ENCODE measurements at places on chromosomes 12 and 14.

DNA sequence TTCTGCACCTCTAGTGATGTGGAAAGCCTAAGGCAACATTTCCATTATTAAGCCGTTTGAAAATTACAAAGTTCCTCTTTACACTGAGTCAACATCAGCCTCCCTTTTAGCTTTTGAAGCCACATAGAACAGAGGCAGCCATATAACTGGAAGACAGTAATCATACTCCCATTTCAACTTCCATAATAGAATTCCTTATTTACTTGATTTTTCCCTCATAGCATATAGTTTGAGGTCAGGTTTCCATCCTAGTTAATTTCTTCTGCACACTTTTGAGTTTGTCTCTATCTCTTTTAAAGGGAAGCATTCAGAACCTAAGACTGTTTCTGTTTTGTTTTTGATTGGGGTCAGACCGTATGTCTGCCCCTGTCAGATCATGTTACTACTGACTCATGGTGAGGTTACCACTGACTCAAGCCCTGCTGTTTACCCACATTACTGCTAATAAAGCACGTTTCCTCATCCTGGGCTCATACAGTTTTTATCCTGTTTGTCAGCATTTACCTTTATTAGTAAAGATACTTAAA lies 161.0 kb downstream of the SLC38A4 start:
- DNase-seq = peak; percentile 85

DNA sequence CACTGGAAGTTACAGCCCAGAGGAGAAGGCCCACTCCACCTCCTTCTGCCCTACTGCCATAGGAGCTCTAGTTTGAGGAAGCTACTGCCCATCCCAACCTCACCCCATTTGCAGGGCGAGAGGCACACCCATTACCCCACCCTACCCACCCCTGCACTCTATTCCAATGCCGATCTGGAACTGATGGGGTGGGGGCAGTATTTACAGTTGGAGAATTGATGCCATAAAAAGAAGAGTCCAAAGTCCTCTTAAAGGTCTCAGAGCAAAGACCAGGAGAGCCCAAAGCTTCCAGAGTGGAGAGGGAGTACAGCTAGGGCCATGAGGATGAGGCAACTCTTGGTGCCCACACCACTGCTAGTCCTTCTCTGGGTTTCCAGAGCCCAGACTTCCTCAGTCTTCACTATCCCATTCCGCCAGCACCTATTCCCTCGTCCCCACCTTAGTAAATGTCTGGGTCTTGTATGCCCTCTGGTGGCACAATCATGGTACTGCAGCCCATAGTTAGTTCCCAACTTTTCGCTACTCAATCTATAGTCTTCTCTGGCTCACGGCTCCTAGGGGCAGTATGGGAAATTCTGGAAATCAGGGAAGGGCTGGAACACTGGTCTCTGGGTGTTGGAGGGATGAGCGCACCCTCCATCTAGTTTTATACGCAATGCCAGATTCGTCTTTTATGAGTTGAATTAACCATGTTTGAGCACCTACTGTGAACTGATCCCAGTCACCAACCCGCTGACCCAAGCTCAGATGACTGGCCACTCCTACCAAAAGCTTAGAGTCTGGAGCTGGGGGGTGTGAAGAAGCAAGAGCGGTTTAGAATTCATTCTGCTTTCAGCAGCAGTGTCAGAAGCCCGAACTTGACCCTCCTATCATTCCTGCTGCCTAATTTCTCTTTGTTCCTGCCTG lies 6.9 kb upstream of the ADCY6 start:
- DNase-seq = peak; percentile 56

- DNase-seq = no peak
These were observed 2.6 kb downstream of the DCAF4 start for GRCh38 chr14:72928872-72929271.

- no peak for DNase-seq
These were observed 118.6 kb upstream of the RTL1 start for GRCh38 chr14:101022121-101022520.

DNA sequence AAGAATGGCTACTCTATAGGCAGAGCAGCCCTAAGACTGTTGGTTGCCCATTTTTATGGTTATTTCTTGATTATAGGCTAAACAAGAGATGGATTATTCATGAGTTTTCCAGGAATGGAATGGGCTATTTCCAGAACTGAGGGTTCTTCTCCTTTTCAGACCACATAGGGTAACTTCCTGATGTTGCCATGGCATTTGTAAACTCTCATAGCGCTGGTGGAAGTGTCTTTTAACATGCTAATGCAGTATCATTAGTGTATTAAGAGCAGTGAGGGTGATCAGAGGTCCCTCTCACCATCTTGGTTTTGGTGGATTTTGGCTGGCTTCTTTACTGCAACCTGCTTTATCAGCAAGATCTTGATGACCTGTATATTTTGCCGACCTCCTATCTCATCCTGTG lies 904.6 kb upstream of the FBXO33 start:
- DNase-seq = no peak

GRCh38 chr14:58397156-58397555 lies 1.4 kb downstream of the TOMM20L start:
- DNase-seq = no peak

- no peak for DNase-seq
These were observed 56.5 kb upstream of the GZMB start for GRCh38 chr14:24690492-24690891.

DNA sequence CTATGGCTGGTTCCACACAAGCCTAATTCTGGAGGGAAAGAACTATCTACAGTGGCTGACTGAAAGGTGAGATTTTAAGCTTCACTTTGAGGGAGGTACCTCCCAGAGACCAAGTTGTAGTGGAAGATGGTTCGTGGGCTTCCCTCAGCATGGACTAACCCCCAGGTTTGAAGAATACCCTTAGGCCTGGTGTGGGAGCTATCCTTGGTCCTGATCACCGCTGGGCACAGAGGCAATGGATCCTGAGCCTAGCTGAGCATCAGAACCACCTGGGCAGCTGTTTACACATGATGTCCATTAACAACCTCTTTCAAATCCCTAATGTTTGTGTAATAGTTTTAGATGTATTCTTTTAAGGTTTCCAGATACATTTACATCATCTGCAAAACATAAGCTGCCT lies 10.3 kb downstream of the DAO start:
- DNase-seq = no peak

GRCh38 chr12:108328420-108328819 lies 10.7 kb downstream of the CMKLR1 start:
- DNase-seq = no peak

DNA sequence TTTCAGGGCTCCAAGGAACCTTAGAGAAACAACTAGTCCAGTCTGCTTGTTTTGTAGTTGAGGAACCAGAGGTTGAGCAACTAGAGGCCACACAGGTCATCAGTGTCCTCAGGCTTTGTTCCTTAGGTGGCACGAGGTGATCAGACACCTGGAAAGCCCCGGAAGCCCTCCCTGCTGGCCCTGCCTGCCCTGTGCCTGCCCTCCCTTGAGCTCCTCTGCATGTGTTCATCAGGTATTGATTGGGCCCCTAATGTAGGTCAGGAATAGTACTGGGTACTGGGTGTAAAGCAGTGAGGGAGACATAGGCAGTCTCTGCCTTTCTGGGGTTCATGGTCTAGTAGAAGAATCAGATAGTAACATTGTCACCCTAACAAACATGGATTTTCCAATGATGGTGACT lies 114.3 kb downstream of the TSPAN9 start:
- DNase-seq = no peak

DNA sequence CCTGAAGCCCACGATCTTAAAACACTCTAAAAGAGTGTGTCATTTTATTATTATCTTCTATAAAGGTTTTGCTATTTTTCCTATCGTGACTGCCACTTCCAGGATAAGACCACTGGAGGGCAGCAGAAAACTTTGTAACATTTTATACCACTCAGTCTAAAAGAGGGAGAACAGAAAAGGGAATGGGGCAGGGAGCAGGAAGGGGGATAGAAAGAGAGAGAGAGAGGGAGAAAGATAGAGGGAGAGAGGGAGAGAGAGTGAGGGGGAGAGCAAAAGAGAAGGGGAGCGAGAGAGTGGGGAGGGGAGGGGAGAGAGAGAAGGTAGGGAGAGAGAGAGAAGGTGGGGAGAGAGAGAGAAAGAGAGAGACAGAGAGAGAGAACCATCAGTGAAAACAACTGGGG lies 2.0 kb upstream of the ART4 start:
- DNase-seq = peak; percentile 72

GRCh38 chr12:123533672-123534643 lies at the start of gene RILPL1:
Gene RILPL1, minus strand, starts transcription at chr12:123533719. Its CDS starts 237 bp downstream, at chr12:123533482.
- DNase-seq = peak; percentile 40

GRCh38 chr12:82708061-82708879 lies 21.6 kb downstream of the TMTC2 start:
- no peak for DNase-seq

DNA sequence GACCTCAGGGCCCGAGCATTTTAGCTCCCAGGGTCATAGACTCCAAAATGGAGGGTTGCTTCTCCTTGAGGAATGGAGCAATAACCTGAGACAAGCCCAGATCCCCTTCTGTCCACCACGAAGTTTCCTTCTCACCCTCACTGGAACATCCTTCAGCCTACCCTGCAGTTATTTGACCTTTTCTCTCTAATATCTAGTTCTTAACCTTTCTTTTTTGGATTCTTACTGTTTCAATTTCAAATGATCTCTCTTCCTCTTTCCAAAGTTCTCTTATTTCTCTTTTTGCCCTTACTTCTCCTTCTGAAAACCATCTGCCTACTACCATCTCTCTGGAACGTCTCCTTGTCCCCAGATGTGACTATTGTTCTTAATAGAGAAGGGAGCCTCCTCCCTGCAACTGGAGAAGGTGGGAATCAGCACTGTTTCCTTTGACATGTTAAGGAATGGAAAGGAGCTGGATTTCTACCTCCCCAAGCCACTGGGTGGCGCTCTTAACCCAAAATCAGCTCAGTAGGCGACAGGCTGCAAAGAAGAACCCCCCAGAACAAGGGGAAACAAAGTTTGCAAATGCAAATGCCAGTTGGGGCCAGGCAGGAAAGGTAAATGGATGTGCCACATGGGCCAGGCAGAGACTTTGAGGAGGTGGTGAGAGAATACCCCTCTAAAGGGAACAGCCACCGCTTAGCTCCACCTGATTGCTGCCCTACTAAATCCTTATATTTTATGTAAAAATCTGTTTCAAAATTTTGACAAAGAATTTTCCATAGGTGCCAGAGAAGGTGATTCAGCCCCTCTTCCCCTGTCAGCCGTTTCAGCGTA lies 22.4 kb upstream of the PDE1B start:
- DNase-seq = no peak
